ENCODE measurements at places on chromosomes 7 and 10.

GRCh38 chr7:28466341-28466740 is 54.0 kb downstream of the CREB5 start:
- no peak for DNase-seq

DNA sequence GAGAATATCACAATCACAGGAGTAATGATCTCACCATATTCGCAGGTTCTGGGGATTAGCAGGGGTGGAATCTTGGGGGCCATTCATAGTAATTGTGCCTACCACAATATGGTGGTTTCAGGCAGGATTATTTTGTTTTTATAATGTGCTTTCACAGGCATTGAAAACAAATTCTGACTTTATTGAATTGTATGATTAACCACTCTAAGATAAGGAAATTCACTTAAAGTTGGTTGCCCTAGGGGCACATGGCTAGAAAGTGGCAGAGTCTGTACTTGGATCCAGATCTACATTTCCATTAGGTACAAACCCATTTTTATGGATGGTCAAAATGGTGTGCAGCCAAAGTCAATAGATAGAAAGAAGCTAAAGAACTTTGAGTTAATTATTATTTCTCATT is 1.7 kb downstream of the CROT start:
- DNase-seq, result no peak

DNA sequence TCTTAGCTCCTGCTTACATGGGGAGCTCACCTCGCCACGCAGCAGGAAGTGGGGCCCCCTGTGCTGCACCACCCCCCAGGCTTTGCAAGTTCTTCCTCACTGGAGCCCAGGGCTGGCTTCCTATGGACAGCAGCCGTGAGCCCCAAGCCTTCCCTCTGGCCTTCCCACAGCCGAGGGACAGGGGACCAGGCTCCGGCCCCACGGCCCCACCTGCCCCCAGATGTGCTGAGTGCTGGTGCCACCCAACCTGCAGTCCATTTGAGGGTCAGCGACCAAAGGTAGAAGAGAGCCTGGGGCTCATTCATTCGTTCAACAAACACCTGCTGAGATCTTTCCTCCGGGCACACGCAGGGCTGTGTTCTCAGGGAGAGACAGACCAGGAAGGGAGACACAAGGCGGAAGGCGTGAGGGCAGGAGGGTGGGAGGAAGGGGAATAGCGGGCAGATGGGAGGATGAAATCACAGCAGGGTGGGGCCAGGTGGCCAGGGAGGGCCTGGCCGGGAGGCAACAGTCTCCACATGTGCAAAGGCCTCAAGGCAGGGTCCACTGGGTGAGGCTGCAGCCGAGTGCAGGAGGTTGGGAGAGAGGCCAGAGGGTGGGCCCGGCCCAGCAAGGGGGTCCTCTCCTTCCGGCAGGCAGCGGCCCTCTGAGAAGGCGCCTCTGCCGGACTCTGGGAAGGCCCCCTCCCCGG is 100.1 kb downstream of the FOXL3 start:
- no peak for DNase-seq

GRCh38 chr7:147711447-147711846 is 879.1 kb upstream of the C7orf33 start:
- no peak for DNase-seq

Measured in fibroblast of lung (primary cell).